ENCODE measurements at places on chromosomes 7 and 10. TPM values are rescaled to one million over a fixed set of nuclear protein-coding genes. Genes with fewer than 3 reads are reported as not detected.

GRCh38 chr10:35371731-35372130 lies 35.4 kb downstream of the CCNY start:
- DNase-seq = no peak

DNA sequence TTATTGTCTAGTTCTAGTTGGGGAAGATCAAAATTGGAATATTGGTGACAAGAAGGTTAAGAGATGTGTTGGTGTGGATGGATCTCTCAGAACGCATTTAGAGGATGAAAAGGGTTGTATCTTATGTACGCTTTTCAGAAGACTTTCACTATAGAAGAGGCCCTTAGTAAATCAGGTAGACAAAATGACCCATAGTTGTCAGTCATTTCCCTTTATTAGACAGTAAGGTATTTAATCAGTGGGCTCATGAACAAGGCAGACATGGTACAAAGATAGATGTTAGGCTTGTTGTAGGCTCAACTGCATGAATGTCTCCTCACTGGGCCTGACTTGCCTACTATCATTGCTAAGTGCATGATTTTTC lies 359.2 kb downstream of the PHF14 start:
- DNase-seq = no peak

GRCh38 chr10:87931836-87932230 lies 68.4 kb downstream of the PTEN start:
- no peak for DNase-seq

GRCh38 chr7:47318395-47319182 lies 263.3 kb downstream of the TNS3 start:
- DNase-seq = no peak

COPG2 gene
- 6.5 TPM for total RNA-seq

Data from right lobe of liver (tissue), 6 donors.